Subcutaneous adipose tissue (tissue), 4 donors: ENCODE measurements at places on chromosomes 13 and 19. TPM values are rescaled to one million over a fixed set of nuclear protein-coding genes. Genes with fewer than 3 reads are reported as not detected.

Gene MIPEP
- 17.5 TPM for total RNA-seq

Gene C19orf33
- total RNA-seq, result 3.0 TPM

Gene CYSLTR2
- 0.33 TPM for total RNA-seq

Gene NTN5
- 1.5 TPM for total RNA-seq

Gene KLK4
- not detected for total RNA-seq

Gene ZNF221
- total RNA-seq, result 6.2 TPM

Gene ZSCAN4
- total RNA-seq, result not detected

Gene CAPN12
- 1.8 TPM for total RNA-seq

Gene KLK3
- not detected for total RNA-seq

Gene FEM1A
- 8.0 TPM for total RNA-seq

Gene ZNF536
- under 0.01 TPM for total RNA-seq

Gene AMH
- total RNA-seq, result not detected

Gene SPTBN4
- 5.1 TPM for total RNA-seq

Gene ELL
- total RNA-seq, result 16.1 TPM

Gene PDE4A
- 26.6 TPM for total RNA-seq

Gene EFNB2
- 24.0 TPM for total RNA-seq

Gene ARL11
- 6.1 TPM for total RNA-seq

Gene TEX101
- not detected for total RNA-seq

Gene CCDC169
- total RNA-seq, result 0.51 TPM

Gene FBN3
- total RNA-seq, result not detected

Gene IL4I1
- not detected for total RNA-seq

Gene KLK7
- 1.5 TPM for total RNA-seq

Gene PTGIR
- 2.6 TPM for total RNA-seq

Gene ATP4B
- total RNA-seq, result not detected

Gene PAN3
- 42.6 TPM for total RNA-seq

Gene GJB2
- not detected for total RNA-seq
